ENCODE measurements at places on chromosomes 3 and 15.

- peak; percentile 16 for DNase-seq
Measured at GRCh38 chr15:95812491-95812890, 518.0 kb upstream of the NR2F2 start.

GRCh38 chr3:196518966-196519717, 4.0 kb upstream of the SMCO1 start:
- DNase-seq = peak; percentile 69

- DNase-seq = no peak
Measured at GRCh38 chr15:59996298-59997041, 7.6 kb upstream of the FOXB1 start.

DNA sequence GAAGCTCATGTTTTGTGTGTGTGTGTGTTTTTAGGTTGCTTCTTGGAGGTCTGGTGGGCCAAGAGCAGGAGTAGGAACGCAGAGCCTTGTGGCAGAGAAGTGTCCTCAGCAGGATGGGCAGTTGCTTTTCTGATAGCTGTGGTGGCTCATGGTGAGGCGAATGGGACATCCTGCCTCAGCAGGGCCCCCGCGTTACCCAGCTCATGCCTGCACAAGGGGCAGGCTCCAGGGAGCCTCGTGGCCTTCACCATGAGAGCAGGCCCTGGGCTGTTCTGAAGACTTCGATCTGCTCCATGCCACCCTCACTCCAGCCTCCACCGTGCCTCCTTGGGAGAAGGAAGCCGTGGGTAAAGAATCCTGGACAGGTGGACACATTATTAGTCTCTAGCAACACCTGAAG, 33.4 kb upstream of the CTXND1 start:
- DNase-seq = no peak

- no peak for DNase-seq
Measured at GRCh38 chr3:33004961-33005360, 53.5 kb downstream of the CCR4 start.

DNA sequence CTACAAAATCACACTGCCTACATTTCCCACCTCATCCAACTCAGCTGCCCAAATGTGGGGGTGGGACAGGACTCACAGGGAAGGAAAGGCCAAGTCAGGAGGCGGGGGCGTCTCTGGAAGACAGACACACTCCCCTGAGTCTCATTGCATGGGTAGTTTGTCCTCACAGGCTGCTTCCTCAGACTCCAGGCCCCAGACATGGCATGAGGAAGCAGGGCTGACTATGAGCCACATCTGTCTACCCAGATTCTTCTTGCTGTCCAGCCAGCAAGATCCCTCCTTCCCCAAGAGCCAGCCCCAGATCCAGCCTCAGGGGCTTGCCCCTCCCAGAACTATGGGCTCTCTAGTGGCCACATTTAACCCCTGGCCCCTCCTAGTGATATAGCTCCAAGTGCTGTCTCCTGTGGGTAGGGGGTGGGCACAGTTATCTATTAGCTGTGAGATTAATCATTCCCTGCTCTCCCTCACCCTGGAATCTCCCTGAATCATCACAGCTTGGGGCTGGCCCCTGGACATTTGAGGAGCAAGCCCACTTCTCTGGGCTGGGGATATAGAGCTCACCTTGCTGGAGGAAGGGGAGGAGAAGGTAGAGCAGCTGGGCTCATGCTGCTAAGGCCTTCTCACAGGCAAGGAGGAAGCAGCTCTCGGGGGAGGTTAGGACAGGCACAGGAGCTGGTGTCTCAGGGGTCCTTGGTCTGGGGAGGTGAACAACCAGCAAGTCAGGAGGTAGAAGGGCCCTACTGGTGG, 2.1 kb upstream of the CCDC33 start:
- DNase-seq = no peak

DNA sequence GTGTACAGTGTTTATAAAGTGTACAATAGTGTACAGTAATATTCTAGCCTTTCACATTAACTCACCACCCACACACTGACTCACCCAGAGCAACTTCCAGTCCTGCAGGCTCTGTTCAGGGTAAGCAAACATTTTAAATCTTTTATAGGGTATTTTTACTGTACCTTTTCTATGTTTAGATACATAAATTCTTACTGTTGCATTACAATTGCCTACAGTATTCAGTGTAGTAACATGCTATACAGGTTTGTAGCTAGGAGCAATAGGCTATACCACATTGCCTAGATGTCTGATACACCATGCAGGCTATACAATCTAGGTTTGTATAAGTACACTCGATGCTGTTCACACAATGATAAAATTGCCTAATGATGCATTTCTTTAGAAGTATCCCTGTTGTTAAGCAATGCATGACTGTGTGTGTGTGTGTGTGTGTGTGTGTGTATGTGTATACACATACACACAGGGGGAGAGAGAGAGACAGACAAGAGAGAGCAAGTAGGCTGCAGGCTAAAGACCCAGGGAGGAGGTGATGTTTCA, 72.5 kb upstream of the PRR23C start:
- DNase-seq = no peak

GRCh38 chr3:129343643-129344360, 65.1 kb downstream of the HMCES start:
- peak; percentile 69 for DNase-seq

- DNase-seq = peak; percentile 65
Measured at GRCh38 chr15:72796515-72797337, 13.2 kb upstream of the ADPGK start.

GRCh38 chr3:50164984-50165909, 10.1 kb downstream of the SEMA3F start:
- peak; percentile 89 for DNase-seq

- no peak for DNase-seq
Measured at GRCh38 chr3:195007151-195007550, 263.8 kb downstream of the XXYLT1 start.

GRCh38 chr15:26660241-26660640, 112.6 kb downstream of the GABRB3 start:
- DNase-seq = no peak

GRCh38 chr3:128344052-128344735, 122.5 kb downstream of the DNAJB8 start:
- no peak for DNase-seq

DNA sequence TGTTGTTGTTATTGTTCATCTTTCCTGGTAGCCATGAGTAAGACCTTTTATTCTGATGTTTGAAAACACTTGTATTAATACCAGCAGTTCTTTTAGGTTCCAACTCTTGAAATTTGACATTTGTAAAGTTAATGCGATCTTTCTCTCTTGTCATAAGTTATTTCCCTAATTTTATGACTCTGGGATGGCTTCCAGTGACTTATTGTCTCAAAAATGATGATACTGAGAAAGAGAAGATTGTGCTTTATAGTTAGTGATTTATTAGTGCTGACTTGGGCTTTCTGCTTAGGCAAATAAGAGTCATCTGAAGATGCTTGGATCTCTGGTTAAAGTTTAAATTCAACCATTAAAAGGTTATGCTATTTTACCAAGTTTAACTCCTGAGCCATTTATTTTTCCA, 715.2 kb downstream of the GRM7 start:
- DNase-seq = no peak

DNA sequence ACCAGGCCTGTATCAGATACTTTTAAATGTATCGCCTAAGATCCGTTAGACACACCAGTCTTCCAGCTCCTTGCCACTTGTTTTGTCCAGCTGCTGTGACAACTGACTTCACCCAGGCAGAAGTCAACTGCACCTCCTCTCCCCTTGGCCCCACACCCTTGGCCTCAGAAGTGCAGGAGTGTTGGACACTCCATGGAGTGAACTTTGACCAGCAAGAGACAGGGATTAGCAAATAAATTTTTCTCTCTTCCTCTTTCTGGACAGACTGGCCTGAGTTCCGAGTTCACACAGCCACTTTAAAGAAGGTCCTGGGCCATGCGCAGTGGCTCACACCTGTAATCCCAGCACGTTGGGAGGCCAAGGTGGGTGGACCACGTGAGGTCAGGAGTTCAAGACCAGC, 2.9 kb upstream of the CLN6 start:
- DNase-seq = no peak

- no peak for DNase-seq
Measured at GRCh38 chr15:61915640-61916039, 144.6 kb downstream of the VPS13C start.

DNA sequence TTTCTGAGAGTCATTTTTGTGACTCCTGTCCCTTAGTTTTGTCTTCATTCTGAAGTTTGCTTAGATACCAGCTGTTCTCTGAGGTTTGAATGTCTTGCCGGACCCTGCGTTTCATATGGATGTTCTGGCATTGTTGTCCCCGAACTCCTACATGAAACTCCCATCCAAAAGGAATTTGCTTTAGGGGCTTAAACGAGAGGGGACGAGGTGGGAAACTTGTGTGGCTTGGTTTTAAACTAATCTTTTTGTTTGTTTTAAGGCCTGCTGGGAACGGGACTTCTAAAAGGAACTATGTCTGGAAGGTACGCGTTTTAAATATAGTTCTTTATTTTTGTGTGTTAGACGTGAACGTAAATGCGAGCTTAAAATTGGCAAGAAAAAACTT, 679 bp downstream of the RPL35A start:
- DNase-seq = no peak

DNA sequence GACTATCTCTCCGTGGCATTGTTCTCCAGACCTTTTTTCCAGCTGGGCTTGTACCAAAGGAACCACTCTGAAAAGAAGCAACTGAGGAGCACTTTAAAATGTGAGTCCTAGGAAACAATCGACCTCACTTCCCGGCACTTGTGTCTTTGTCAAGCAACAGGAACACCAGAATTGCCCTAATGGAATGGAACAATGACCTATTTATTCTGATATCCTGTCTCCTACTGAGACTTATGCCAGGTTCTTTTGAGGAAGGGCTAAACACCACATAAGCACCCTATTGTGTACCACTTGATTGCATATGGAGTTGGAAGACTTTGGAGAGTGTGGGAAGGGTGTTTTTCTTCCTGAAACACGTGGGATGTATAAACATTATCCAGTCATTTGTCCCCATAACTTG, 56.8 kb upstream of the TGFBR2 start:
- DNase-seq = no peak

GRCh38 chr15:93246266-93247242, 157.5 kb upstream of the RGMA start:
- DNase-seq = no peak

- no peak for DNase-seq
Measured at GRCh38 chr3:186173224-186173815, 64.4 kb upstream of the ETV5 start.

DNA sequence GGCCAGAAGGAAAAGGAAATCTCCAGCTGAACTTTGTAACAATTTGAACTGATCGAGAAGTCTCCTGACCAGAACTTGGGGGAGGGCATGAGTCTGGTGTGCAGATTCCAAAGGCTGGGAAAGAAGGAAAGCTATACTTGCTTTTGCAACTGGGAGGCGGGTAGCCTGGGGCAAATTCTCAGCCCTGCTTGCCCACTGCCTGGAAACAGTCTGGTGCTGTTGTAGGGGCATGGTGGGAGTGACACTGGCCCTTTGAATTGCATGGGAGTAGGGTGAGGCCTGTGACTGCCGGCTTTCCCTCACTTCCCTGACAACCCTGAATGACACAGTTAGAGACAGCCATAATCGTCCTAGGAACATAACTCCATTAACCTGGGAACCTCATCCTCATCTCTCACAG, 114.0 kb upstream of the POU1F1 start:
- DNase-seq = no peak

DNA sequence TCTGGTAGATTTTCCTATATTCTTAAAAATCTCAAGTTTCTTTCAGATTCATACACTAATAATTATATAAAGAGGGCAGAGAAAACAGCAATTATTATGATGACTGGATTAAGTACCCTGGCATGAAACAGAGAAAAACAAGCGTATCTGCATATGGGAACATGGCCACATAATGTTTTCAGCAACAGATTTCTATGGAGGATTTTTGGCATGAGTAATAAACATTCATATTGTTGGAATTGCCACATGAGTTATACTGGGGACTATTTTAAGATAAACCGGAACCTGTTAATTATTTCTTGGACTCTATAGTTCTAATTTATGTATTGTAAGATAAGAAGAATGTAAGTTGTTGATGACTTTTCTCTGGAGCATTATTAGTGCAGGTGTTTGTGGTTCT, 112.7 kb downstream of the OXSM start:
- no peak for DNase-seq

DNA sequence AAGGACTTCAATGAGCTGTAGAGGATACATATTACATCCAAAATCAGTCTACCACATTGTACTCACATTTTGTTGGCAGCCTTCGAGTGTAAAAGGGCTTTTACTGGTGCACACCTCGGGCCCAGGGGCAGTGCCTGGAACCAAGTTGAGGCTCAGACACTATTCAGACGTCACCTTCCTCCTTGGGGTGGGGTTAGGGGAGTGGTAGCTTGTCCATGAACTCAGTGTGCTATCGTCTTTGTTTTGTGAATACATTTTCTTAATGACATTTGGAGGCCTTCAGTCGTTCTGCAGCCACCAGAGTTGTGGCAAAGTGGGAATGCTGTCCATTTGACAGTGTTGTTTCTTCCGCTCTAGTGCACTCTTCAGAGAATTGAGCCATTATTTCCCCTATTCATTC, 114.2 kb downstream of the PGPEP1L start:
- DNase-seq = peak; percentile 56

GRCh38 chr3:138195481-138195880, 8.4 kb downstream of the ARMC8 start:
- DNase-seq = no peak

DNA sequence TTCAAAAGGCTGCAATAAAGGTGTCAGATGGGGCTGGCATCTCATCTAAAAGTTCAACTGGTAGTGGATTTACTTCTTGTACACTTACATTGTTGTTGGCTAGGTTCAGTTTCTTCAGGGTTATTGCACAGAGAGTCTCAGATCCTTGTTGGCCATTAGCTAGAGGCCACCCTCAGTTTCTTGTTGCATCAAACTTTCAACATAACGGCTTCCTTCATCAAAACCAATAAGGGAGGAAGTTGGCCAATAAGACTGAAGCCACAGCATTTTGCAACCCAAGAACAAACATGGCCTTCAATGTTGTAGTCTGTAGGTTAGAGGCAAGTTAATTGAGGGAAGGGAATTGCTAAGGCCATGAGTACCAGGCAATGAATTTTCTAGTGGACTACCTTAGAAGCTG, 218.0 kb downstream of the ZBBX start:
- DNase-seq = no peak

DNA sequence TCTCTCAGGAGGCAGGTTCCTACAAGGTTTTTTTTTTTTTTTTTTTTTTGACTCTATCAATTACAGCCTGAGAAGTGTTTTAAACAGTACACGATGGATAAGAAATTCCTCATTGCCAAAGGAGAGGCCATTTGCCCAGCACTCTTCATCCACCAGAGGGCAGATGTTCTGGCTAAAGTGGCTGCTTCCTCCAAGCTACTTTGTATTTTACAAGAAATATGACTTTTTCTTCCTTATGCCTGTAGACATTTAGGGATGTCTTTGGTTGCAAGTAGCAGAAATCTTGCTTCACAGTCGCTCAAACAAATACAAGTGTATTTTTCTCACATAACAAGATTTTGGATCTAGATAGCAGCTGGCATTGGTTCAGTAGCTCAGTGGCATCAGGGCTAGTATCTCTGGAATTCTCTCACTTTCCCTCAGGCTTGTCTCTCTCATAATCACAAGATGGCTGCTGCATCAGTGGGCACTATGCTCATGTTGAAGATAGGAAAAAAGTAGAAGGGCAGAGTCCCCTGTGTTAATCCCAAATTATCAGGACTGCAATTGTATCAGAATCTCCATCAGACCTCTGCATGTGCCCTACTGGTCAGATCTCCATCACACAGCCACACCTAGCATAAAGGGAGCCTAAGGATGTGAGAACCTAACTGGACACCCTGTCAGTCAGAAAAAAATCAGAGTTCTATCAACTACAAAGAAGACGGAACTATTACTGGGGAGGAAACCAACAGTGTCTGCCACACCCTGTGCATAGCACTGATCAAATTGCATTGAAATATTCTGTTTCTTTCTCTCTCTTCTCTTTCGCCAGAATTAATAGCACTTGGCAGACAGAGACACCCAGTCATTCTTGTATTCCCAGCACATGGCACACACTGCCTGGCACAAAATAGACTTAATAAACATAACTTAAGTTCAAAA, 138.9 kb upstream of the COL8A1 start:
- peak; percentile 75 for DNase-seq
